ENCODE measurements at places on chromosomes 16 and 17.

DNA sequence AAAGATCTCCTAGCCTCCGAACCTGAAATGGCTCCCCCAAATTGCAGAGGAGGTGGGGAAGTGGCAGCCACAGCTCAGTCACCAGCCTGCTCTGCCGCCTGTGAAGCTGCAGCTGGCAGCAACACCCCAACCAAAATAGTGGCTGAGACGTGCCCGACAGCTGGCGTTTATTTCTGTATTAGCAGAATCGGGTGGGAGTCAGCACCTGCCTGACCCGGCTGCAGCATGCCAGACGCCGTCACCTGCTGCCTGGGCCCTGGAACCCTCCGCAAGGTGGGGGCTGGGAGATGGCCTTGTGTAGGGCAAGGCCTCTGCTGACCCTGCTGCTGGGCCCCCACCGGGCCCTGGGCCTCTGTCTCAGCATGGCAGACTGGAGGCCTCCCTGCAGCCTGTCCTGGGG is 17.5 kb upstream of the PABPN1L start:
- no peak for DNase-seq

- DNase-seq = no peak
These were observed 54.3 kb upstream of the CNTNAP4 start for GRCh38 chr16:76222853-76223252.

DNA sequence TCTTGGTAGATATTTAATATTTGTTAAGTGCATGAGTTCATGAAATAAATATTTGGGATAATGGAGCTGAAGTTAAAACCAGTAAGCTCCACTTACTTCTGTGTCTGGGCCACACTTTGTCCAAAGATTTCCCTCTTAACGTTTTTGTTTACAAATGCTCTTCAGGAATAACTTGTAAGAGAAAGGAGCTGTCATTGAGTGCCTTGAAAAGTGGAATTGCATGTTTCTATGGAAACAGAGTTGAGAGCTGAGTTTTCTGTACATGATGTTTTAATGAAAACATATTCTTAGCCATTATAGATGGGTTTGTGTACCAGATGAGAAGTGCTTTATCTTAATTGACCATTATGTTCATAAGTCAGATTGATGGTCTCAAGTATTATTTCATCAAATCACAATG is 1045.4 kb upstream of the EEF2KMT start:
- DNase-seq = no peak

GRCh38 chr16:19505600-19506303 is 16.1 kb downstream of the GDE1 start:
- DNase-seq = no peak

- DNase-seq = no peak
These were observed 10.4 kb upstream of the GLG1 start for GRCh38 chr16:74617206-74617788.

GRCh38 chr17:77356690-77357201 is 216.0 kb downstream of the SEC14L1 start:
- peak; percentile 3 for DNase-seq

GRCh38 chr16:72072514-72073342 is 9.7 kb downstream of the HPR start:
- DNase-seq = no peak

GRCh38 chr16:50532576-50532975 is 15.6 kb upstream of the NKD1 start:
- no peak for DNase-seq

GRCh38 chr17:15309793-15310192 is 31.6 kb downstream of the TEKT3 start:
- no peak for DNase-seq

DNA sequence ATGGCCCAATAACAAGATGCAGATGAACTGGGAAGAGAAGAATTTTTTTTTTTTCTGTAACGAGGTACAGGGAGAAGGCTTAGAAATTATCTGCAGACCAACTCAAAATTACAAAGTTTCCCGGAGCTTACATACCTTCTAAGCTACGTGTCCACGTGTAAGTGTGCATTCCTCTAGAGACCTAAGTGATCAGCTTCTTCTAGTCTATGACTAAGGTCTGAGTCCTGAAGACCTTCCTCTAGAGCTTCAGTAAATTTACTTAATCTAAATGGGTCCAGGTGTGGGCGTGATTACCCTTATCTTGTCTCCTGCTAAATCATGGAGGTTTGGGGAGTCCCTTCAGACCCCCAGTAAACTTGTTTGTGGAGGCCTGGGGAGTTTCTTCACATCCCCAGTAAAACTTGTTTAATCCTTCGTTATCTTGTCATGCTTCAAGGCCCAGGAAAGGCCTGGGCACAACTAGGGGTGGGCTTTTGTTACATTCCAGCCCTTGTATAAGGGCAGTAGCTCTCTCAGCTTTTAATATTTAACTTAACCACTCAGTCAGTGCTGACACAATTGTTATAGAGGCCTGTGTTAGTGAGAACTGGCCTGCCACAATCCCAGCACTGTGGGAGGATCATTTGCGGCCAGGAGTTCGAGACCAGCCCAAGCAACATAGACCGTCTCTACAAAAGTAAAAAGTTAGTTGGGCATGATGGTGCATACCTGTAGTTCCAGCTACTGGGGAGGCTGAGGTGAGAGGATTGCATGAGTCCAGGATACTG is 342.3 kb downstream of the SNX29 start:
- DNase-seq = no peak

DNA sequence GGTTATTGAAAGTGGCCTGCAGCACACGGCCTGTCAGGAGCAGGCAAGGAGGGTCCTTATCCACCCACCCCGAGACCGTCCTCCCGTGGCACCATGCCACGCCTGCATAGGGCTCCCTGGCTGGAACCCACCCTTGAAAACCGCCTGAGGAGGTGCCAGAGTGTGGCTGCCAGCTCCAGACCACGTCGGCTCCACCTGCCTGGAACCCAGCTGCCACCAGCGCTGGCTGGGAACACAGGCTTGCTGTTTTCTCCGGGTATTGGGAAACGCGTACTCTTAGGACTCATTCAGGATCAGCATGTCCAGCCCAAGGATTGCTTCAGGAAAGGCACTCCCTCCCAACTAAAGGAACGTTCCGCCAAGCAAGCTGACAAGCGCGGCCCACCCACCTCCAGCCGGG is 6.7 kb downstream of the ARL16 start:
- DNase-seq = no peak

DNA sequence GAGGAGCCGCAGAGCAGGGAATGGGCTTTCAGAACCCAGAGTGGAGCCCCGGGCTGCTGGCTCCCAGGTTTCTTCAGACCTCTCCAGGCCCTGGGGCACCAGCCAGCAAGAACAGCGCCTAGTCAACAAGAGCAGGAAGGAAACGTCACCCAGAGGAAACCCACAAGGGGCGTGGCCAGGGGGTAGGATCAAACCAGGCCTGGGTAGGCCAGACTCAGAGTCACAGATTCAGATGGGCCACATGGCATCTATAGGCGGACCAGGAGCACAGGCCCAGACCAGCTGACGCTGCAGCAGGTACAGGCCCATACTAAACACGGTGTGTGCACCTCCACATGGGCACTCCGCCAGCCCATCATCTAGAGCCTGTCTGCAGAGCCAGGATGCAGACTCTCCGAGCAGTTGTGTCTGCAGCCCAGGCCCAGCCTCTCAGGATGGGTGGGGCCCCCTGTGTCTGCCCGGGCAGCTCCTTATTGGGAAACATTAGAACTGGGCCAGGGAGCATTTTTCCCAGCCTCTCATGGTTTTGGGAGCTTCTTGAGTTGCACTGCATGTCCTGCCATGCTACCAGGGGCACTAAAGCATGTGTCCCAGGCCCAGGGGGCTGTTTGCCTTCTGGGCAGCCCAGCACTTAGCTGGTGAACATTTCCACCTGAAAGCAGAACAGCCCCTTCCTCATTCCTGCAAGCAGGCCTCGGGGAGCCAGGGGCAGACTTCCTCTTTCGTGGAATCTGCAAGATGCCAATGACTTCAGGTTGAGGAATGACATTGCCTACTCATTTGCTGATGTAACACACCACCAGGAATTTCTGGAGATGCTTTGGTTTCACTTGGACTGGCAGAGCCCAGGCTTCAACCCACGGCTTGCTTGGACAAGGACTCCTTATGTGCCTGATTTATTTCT is at the start of gene NLRP1:
TSS of gene NLRP1 (minus strand) at position 127 of the 904 bp plus-strand sequence. CDS start 552 bp downstream, outside the sequence.
- peak; percentile 94 for DNase-seq

DNA sequence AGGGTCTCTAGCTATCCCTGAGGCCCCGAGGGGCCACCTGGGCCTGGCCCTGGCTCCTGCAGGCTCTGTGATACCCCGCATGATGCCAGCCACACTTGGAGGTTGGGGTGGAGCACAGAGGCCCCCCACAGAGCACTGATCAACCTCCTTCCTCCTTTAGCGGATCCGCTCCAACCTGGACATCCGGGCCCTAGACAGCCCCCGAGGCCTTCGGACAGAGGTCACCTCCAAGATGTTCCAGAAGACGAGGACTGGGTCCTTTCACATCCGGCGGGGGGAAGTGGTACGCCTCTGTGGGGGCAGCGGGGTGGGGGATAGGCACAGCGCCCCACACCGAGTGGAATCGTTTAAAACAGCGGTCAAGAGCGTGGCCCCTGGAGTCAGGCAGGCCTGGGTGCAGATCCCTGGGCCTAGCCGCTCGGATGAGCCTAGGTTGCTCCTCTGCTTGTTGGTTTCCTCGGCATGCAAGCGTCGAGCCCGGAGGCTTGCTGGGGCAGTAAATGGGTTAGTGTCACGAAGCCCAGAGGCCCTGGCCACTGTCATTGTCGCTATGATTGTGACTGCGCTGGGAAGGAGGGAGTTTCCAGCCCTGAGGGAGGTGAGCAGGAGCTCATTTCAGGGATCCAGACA is 9.9 kb downstream of the ITGB4 start:
- DNase-seq = no peak

- no peak for DNase-seq
These were observed 630 bp downstream of the ESRP2 start for GRCh38 chr16:68235108-68235886.

- peak; percentile 34 for DNase-seq
These were observed 527 bp downstream of the SIAH1 start for GRCh38 chr16:48384520-48385252.

DNA sequence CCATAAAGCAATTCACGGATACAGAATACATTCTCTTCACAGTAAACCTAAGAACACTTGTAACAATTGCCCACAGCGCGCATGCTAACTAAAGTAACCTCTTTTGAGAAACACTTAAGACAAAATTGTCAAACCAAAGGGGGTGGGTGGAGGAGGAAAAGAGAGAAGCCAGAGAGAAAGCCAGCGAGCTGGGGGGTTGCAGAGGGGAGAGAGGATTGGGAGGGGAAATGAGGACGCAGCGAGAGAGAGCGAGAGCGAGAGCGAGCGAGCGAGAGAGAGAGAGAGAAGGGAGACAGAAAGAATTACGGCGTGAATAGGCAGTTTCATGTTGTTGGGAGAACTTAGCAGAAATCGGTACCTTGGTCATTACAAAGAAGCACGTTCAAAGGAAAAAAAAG is 1.6 kb upstream of the HOXB7 start:
- no peak for DNase-seq

DNA sequence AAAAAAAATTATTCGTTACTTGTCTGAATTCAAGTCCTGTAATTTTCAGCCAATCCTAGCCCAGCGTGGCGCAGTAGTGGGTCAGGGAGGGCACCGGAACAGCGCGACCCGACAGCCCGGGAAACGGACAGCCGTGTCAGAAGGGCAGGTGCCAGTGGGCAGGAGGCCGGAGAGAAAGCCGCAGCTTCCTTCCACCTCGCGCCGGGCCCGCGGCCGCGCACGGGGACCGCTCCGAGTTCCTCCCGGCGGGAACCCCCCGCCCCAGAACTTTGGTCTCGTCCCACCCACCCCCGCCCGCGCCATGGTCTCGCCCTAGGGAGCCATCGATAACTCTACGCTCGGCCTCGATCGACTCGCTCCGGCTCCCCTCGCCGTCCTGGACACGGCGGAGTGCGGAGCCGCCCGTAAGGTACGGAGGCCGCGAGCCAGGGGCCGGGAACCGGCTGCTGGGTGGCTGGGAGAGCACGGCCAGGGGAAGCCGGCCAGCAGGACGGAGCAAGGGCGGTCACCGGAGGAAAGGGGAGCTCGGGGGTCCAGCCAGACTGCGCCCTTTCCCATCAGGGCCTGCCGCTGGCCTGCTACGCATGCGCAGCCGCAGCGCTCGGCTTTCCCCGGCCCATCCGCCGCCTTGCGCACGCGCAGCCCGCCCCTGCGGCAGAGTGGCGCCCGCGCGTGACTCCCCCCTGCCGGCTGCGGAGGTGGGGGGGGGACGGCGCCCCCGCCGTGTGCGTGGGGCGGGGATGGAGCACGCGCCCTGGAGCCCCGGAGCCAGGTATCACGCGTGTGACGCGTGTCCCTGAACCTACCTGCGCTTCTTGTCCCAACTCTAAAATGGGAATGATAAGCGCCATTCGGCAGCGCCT is at the start of gene MLST8:
TSS of gene MLST8 (plus strand) at position 351 of the 863 bp plus-strand sequence. CDS start 632 bp downstream, outside the sequence.
- peak; percentile 90 for DNase-seq

GRCh38 chr17:80729761-80730160 is 185.1 kb downstream of the RPTOR start:
- no peak for DNase-seq

- peak; percentile 77 for DNase-seq
These were observed at the start of gene MYO1D for GRCh38 chr17:32876417-32877163. Gene MYO1D, minus strand, starts transcription at chr17:32877124. Its CDS starts 252 bp downstream, at chr17:32876872.

DNA sequence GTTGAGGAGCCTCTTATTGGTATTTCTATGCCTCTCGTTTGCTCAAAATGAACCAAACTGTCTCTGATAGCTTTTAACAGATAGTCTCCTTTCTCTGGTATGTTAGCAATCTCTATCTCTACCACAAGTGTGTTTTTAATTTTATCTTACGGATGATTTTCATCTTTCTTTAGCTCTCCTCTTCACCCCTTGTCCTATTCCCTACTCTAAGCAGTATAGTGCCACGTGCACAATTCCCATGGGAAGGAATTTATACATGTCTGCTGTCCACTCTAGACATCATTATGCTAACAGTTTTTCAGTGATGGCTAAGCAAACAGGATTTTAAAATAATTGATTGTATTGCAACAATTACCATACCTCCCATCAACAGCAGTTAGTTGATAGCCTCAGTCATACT is 177.3 kb downstream of the CYB561 start:
- no peak for DNase-seq

DNA sequence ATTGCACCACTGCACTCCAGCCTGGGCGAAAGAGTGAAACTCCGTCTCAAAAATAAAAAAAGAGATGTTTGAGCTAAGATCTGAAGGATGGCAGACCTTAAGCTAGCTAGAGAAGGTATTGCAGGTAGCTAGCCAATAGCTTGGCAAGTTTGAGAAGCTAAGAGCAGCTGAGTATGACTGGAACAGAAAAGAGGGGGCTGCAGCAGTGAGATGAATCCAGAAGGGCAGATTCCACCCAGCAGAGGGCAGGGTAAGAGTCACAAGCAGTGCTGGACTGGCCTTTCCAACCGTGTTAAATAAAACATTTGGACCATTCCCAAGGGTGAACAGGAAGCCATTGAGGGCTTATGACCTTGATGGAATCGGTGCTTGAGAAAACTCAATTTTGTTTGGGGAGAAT is 5.7 kb upstream of the PHAF1 start:
- no peak for DNase-seq

DNA sequence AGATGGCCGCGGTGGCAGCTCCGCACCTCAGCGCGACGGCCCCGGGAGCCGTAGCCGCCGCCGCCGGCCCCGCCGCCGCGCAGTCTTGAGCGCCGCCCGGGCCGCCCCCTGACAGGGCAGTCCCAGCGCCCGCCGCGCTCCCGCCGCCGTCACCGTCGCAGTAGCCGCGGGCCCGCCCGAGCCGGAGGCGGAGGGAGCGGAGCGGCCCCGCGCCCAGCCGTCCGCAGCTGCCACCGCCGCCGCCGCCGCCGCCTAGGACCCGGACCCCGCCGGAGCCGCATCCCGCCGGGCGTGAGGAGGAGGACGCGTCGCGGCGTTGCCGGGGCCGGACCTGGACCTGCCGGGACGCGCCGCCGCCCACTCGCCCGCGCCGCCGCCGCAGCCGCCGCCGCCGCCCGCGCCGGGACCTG is 218 bp downstream of the TNRC6C start:
- no peak for DNase-seq

Measured in activated naive CD8-positive, alpha-beta T cell treated with anti-CD3 and anti-CD28 coated beads, Interleukin-2, amount 50 U/mL, for 24 hours (primary cell).